ENCODE measurements at places on chromosomes 6 and 20.

DNA sequence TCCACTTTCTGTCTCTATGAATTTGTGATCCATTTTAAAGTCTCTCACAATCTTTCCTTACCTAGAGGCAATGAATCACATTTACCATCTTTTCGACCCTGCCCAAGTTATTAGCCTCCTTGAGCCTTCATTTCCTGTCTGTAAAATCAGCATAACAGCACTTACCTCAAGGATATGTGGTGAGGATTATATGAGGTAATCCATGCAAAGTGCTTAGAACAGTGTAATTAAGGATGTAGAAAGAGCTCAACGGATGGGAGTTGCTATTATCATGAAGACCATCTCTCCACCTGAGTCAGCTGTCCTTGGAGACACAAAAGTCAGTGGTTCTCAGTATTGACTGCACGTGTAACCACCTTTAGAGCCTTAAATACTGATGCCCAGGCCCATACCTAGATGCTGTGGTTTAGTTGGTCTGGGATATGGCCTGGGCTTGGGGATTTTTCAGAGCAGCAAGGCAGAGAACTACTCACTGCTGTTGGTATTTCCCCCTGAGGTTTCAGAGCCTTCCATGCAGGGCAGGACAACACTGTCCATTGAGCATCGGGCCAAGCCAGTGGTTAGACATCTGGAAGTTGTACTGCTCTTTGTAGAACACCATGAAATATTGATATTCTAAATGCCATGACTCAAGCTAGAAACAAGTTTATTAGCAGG lies 55.8 kb downstream of the LYRM2 start:
- DNase-seq, result no peak

DNA sequence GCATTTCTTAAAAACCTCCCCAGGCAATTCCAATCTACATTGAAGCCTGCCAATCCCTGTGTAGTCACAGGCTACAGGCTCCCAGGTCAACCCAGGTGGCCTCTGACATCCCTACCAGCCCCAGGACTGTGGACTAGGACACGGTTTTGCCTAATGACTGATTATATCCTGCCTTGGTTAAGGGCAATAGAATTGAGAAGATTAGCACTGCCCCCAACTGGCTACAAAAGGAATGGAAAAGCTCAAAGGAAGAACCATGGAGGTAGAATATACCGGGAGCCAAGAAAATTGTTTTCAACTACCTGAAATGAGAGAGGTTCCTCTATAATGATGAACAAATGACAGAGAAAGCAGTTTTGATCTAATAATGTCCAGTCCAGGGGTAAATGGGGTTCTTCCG lies 421.1 kb upstream of the AGPAT4 start:
- DNase-seq, result no peak

DNA sequence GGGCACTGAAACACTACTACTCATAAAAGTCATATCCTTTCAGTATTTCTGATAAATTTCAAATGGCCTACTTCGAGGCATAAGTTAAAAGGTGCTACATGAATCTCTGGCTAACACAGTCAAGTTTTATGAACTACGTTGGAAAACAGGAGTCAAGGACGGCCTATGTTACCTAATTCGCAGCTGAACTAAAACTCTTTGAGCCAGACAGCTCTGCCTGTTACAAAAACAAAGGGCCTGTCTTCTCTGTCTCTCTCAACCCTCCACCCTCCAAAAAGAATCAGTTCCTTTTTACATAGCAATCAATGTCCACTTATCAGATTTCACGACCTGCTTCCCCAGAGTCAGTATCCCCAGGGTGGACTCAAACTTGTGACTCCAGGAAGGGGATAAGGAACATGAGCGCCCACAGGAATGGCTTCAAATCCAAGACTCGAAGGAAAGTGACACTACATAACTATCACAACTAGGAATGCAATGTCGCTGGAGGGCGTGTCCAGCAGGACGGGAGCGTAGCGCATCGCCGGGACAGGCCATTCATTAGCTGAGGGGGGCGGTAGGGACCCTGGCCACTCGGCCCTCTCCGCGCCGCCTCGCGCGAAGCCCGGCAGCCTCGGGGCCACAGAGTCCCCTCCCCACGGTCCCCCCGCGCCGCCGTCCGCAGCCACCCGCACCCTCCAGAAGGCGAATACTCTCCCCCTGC lies 591 bp downstream of the IBTK start:
- no peak for DNase-seq

GRCh38 chr6:132830334-132830751 lies 16.0 kb downstream of the RPS12 start:
- DNase-seq, result no peak

- no peak for DNase-seq
Observed at GRCh38 chr20:10954137-10954840, 280.5 kb upstream of the JAG1 start.

DNA sequence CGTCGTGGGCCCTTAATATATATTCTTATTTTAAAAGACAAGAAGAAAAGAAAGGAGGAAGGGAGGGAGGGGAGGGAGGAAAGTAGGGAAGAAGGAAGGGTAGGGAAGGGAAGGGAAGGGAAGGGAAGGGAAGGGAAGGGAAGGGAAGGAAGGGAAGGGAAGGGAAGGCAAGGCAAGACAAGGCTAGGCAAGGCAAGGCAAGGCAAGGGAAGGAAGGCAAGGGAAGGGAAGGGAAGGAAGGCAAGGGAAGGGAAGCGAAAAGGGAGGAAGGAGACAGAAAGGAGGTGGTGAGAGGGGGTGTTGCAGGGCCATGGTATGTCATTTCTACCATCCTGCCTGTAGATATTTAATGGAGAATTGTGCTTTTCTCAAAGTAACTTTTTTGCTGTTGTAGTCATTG lies 83.9 kb upstream of the BTBD3 start:
- no peak for DNase-seq

DNA sequence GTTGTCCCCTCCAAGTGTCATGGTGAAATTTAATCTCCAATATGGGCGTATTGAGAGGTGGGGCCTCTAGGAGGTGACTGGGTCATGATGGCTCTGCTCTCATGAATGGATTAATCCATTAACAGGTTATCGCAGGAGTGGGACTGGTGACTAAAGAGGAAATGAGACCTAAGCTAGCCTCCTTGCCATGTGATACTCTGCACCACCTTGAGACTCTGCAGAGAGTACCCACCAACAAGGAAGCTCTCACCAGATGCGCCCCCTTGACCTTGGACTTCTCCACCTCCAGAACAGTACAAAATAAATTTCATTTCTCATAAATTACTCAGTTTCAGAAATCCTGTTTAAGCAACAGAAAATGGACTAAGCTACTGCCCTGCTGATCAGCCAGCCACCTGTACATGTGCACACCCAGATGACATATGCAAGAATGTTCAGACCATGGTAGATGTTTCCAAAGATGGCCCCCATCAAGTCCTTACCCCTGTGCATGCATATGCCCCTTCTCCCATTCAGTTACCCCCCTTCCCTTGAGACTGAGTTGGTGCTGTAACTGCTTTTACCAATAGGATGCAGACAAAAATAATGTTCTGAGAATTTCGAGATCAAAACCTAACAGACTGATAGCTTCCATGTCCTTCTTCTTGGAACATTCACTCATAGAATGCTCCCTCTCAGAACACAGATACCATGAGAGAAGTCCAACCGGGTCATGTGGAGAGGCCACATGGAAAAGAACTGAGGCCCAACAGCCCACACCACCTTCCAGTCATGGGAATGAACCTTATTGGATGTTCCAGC lies 28.4 kb downstream of the MAP3K5 start:
- DNase-seq, result no peak

GRCh38 chr20:6008254-6008653 lies 45.6 kb downstream of the LRRN4 start:
- no peak for DNase-seq

GRCh38 chr6:138805016-138805765 lies 9.3 kb downstream of the ECT2L start:
- no peak for DNase-seq

DNA sequence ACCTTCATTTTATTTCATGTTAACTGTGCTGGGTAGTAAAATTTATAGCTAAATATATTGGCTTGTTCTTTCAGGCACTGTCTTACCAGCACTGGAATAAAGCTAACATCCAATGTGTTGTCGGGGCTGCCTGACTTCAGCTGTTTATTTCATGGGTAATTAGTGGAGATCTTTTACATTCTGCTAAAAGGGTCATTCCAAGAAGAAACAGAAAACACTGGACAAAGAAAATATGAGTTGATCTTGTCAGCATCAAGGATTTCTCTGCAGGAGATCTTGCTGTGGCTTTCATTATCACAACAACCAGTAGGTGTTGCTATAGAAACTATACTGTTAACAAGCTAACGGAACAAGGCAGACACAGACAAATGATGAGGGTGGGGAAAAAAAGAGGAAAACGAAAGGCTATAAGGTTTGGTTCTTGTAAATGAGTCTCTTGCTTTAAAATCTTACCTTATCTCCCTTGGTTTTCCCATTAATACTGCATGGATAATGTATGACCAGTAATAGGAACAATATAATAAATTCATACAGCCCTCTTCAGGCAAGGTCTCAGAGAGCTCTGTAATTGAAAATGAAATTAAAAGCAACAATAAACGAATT lies 206.8 kb downstream of the SIM1 start:
- DNase-seq, result no peak

- no peak for DNase-seq
Observed at GRCh38 chr20:49685809-49686208, 27.9 kb downstream of the B4GALT5 start.

GRCh38 chr6:17817763-17818162 lies 111.0 kb upstream of the NUP153 start:
- no peak for DNase-seq

DNA sequence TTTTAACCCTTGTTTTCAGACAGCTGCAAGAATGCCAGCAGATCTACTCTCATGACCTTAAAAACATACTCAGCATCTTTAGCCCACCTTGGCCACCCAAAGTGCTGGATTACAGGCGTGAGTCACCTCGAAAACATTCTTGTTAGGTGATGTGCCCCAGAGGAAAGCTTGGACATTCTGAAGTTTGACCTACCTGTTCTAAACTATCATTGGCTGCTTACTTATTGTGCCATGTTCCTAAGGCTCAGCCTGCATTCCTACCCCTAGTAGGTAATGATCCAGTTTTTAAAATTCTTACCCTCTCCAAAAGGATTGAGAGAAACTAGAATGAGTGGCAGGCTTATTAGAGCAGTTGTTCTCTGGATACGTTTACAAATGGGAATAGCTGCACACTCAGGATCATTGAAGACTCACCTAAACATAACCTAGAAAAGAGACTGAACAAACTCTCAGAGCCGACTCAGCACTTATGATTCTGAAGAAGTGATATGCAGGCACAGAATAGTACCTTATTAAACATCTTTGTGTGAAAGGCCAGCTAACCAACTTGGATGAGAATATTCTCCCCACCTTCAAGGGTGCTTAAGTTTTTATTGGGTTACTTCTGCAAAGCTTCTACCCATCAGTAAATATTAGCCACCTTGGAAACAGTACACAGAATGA lies 362.1 kb downstream of the NRN1 start:
- DNase-seq, result no peak

- peak; percentile 63 for DNase-seq
Observed at GRCh38 chr6:30130887-30131862, 4.8 kb upstream of the TRIM40 start.

- no peak for DNase-seq
Observed at GRCh38 chr6:35327349-35328027, 14.9 kb upstream of the PPARD start.
